ENCODE measurements at places on chromosomes 4 and X.

- DNase-seq, result no peak
Measured at GRCh38 chr4:85222561-85222960, 252.4 kb upstream of the ARHGAP24 start.

DNA sequence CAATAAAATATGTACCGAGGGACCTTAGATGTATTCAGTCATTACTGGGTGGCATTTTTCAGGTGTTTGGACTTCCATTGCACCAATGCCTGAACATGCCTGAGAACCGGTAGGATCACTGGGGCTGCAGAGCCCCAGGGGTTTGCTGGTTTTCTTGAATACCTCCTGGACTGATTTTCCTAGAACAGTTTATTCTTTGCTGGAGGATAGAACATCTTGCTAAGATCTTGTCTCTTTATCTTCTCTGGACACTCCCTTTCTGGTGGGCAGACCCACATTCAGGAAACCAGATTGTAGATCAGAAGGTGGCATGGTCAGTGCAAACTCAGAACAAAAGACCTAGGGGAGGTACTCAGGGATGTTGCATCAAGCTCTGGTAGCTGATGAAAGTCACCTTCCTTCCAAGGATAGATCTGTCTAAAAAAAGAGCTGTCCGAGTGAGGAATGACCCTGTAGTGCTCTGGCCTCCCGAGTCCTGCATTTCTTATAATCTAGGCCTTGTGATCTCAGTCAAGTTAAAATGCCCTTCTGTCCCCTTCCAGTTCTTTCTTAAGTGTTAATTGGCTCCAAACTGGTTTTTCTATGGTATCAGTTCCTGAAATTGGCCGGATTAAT is 84.8 kb downstream of the CLDN34 start:
- DNase-seq, result no peak

GRCh38 chr4:13371048-13371447 is 113.1 kb downstream of the RAB28 start:
- no peak for DNase-seq

DNA sequence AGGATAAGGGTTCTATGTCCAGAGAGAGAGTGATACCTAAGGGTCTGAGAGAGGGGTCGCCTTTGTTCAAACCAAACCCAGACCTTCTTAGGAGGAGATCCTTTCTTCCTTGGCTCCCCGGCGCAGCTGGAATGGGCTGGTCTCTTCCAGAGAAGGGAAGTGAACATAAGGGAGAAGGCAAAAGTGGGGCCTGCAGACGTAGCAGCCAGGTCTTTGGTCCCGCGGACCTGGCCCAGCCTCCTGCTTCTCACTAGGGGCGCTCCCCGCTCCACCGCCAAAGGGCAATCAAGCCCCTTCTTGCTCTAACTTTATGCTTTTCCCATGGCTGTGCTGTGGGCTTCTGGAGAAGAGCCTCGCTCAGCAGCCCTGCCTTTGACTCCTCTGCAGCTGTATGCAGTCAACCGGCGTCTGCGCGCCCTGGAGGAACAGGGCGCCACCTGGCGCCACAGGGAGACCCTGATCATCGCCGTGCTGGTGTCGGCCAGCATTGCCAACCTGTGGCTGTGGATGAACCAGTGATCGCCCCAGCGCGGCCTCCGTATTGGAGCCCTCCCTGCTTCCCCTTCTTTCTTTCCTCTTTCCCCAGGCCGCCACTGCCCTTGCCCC is 6.5 kb downstream of the FATE1 start:
- peak; percentile 13 for DNase-seq

GRCh38 chr4:48047896-48048295 is 31.3 kb downstream of the NIPAL1 start:
- DNase-seq, result no peak

DNA sequence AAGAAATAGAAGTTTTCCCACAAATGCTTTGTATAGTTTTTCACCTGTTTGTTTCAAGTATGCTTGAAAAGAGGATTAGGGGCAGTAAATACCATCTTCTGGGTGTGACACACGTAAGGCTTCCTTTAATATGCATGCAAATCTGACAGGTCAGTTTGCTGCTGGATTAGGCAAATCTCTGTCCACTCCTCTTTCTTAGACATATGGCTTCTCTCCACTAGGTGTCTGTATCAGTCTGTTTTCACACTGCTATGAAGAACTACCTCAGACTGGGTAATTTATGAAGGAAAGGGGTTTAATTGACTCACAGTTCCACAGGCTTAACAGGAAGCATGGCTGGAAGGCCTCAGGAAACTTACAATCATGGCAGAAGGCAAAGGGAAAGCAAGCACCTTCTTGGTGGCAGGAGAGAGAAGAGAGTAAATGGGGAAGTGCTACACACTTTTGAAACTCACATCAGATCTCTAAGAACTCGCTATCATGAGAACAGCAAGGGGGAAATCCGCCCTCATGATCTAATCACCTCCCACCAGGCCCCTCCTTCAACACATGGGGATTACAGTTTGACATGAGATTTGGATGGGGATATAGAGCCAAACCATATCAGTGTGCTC is 66.9 kb downstream of the TAB3 start:
- DNase-seq, result peak; percentile 10

DNA sequence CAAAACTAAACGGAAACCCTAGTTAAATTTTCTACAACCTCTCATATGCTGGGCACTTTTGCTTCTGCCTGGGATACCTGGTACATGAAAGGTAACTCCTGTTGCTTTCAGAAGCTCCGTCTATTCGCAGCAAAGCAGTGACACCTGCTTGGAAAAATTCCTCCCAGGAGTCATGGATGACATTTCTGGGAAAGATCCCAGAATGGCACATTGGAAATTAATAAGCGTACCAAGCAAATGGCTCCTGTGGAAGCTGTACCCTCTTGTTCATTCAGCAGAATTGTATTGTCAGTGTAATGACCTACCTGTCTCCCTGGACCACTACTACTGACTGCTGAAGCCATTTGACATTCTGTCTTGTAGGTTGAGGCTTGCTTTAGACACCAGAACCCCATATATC is 349.7 kb upstream of the NOCT start:
- no peak for DNase-seq

- DNase-seq, result peak; percentile 20
Measured at GRCh38 chr4:36243355-36244256, 708 bp downstream of the ARAP2 start.

DNA sequence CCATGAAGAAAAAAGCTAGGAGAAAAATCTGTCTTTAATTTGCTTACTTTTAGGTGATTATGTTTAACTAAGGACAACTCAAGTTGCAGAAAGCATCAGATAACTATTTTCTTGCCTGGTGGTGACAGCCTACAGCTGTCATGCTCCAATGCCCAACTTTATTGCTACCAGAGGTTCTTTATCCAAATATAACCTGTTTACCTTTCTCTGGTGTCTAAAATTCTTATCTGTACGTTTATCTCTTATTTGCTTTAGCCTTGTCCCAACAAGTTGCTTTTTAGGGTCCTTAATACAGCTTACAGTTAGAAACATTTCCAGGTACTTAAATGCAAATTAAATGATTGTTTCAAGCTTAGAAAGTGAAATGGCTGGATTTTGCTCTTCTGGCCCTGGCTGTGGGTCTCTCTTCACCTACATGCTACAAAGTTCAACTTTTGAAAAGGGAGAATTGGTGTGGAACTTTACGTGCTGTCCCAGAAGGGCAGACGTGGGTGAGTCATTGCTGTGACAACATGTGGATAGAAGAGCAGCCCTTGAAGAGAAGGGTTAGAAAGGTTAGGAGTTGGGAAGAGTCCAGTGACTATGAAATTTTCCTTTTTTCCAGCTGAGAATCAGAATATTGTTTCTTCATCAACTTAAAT is 60.7 kb downstream of the HPGD start:
- DNase-seq, result peak; percentile 29

DNA sequence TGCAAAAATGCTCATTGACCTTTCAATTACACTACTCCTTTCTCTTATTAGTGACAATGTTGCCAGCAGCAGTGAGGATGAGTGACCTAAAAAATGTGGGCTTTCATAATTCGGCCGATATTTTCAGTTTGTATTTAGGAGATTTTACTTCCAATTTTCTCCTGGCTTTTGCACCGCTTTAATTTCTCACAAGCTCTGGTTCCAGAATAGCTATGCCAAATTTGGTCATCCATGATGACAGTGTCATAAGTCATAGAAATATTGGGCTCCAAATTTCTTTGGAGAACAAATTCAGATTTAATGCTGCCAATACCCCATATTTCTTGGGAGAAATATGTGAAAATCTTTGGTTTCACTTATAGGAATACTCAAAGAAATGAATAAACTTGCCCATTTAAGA is 187.7 kb upstream of the HCCS start:
- DNase-seq, result peak; percentile 27

DNA sequence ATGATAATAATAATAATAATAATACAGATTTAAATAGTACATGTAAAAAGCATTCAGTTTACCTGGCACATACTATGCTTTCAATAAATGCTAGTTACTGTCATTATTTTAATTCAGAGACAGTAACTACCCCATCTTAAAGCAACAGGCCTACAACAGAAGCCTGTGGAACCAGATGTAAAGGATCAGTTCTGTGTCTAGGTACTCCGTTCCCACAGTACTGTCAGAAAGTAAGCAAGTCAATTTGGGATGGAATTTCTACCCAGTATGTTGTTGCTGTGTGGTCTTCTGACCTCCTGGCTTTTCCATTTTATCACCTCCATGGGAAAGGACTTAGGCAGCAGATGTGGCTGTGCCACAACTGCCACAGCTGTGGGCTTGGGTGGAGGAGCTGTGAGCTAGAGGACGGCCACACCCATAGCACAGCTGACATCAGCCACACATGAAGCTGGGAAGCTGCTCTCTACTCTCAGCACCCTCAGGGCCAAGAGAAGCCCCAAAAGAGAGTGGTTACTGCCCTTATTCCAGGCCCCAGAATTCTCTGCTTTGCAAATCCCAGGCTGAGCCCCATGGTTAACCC is 102.8 kb downstream of the CBR4 start:
- DNase-seq, result peak; percentile 22

GRCh38 chr4:2296631-2297601 is 35.0 kb upstream of the MXD4 start:
- no peak for DNase-seq

DNA sequence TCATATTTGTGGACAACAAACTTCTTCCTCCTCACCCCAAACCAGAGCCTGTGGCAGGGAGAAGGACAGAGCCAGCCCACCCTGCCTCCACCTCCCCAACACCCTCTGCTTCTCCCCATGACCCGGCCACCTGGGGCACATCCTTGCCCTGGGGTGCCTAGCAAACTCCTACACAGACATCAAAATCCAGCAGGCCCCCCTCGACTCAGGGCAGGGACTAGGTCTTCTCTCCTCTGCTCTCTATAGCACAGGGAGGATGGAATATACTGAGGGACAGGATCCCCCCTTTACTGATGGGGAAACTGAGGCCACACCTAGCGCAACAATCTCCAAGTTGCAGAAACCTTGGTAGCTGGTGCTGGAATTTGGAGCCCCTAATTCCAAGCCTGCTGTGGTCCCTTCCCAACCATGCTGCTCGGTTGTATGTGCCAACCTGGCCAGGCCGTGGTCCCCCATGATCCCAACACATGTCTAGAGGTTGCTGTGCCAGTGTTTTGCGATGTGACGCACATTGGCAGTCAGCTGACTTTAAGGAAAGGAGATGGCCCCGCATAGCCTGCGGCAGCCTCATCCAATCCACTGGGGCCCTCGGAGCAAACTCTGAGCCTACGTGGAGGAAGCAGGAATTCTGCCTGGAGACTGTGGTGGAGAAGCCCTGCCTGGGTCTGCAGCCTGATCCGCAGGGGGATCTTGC is 53.9 kb upstream of the ADRA2C start:
- no peak for DNase-seq

GRCh38 chr4:1638873-1639272 is 45.2 kb downstream of the FAM53A start:
- DNase-seq, result no peak

DNA sequence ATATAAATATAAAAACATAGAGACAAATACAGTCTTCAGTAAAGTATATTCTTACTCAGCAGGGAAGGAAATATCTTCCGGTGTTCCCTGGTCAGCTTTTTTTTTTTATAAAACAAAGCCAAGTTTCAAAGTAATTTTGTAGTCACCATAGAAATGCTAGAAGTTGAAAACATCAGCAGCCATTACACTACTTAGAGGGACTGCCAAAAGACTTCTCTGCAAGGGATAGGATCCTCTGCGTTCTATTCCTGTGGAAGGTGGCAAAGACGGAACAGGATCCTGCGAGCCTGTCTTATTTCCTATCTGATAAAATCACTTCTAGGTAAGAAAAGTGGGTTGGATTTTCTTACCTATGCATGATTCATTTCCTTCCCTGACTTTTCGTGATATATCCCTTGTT is 19.4 kb downstream of the CLDN22 start:
- no peak for DNase-seq

GRCh38 chr4:174933083-174933482 is 14.9 kb downstream of the ADAM29 start:
- DNase-seq, result no peak

GRCh38 chr4:7727749-7728148 is 211.9 kb downstream of the AFAP1 start:
- peak; percentile 50 for DNase-seq

DNA sequence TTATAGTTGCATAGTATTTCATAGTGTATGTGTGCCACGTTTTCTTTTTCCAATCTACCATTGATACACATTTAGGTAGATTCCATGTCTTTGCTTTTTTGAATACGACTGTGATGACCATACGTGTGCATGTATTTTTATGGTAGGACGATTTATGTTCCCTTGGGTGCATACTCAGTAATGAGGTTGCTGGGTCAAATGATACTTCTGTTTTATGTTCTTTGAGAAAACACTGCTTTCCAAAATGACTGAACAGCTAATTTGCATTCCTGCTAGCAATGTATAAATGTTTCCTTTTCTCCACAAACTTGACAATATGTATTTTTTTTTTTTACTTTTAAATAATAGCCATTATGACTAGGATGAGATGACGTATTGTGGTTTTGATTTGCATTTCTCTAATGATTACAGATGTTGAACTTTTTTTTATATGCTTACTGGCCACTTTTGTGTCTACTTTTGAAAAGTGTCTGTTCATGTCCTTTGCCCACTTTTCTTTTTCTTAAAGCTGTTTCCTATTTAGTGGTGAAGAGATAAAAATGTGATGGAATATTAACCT is 969.5 kb upstream of the NDST4 start:
- DNase-seq, result no peak
